ENCODE measurements at places on chromosomes 4 and X.

DNA sequence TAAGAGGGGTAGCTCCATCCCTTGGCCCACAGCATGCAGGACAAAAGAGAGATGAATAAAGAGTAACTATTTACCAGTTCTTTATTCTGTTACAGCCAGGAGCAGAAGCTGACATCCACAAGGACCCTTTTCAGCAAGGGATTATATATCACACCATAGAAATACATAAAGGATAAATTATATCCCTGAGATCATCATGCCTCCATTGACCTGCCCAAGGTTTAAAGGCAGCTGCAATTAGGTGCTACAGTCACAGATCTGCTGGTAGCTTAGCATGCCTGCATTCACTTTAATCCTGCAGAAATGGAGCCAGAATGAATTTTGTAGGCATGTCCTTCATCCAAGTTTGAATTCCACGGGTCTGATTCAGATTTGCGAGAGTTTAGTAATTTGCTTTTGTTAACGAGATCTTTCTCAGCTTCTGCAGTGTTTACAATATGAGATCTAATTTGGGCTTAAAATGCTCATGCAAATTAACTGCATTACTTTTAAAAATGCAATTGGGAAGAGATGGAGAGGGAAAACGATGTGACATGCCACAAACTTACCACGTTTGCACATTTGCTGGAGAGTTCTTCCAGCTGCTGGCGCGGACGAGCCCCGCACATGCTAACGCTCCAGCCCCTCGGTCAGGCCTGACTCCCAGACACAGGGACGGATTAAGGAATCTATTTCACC, 327.0 kb upstream of the NOCT start:
- no peaks in the 10 kb centered on the region for H3K36me3 ChIP-seq
- peaks cover 3% of the 10 kb centered on the region for H3K27me3 ChIP-seq
- H3K4me3 ChIP-seq = no peak overlapping the region
- no peak for DNase-seq
- H3K4me1 ChIP-seq = no peaks in the 10 kb centered on the region

GRCh38 chrX:83504721-83505479, 3.2 kb upstream of the POU3F4 start:
- H3K4me3 ChIP-seq = no peak overlapping the region
- no peak for DNase-seq
- H3K27me3 ChIP-seq = peaks cover 59% of the 10 kb centered on the region
- peaks cover 2% of the 10 kb centered on the region for H3K36me3 ChIP-seq

- no peak overlapping the region for H3K4me3 ChIP-seq
- no peak overlapping the region for H3K27ac ChIP-seq
- no peaks in the 10 kb centered on the region for H3K27me3 ChIP-seq
Observed at GRCh38 chrX:47264483-47265173, 31.8 kb downstream of the USP11 start.

GRCh38 chr4:37998226-37998625, 38.0 kb downstream of the PTTG2 start:
- H3K4me1 ChIP-seq = peaks cover 51% of the 10 kb centered on the region
- no peak overlapping the region for H3K4me3 ChIP-seq
- peaks cover 6% of the 10 kb centered on the region for H3K36me3 ChIP-seq
- H3K27me3 ChIP-seq = no peaks in the 10 kb centered on the region

DNA sequence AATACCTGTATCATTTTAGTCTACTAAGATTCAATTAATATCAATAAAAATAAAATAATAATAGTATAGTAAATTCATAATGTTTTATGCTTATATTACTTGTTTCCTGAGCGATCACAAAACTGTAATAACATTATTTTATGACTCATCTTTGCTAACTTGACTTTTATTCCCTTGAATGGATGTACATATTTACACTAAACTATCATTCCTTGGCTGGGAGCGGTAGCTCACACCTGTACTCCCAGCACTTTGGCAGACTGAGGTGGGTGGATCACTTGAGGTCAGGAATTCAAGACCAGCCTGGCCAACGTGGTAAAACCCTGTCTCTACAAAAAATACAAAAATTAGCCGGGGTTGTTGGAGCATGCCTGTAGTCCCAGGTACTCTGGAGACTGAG, 104.0 kb upstream of the SLC34A2 start:
- H3K4me3 ChIP-seq = no peak overlapping the region
- no peaks in the 10 kb centered on the region for H3K4me1 ChIP-seq
- no peaks in the 10 kb centered on the region for H3K36me3 ChIP-seq
- peaks cover 2% of the 10 kb centered on the region for H3K27me3 ChIP-seq
- H3K27ac ChIP-seq = no peak overlapping the region

DNA sequence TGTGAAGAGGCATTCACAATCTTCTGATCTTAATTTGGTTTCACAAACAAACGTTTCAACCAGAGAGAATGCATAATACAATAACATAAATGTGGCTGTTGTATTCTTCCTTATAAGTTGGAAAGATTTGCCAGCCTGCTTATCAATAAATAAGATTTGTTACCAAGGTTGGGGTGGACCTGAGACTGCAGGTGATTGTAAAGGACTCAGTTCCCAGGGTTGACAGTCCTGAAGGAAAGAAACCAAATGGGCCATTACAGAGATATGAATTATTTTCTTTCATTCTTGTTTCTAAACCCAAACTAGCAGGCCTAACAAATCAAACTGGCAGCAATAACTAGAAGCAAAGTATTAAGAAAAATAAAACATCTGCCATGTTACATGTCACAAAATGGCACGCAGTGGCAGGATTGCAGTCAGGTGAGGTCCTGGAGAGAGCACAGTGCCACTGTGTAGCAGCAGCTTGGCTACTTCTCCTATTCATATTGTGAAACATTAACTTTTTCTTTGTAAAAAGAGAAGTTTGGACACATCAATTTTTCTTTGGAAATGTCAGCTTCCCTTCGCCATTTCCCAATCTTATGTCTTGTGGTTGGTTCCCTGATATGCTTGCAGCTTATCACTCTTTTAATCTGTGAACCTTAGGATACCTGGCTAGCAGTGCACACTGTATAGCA, 133.8 kb upstream of the EMCN start:
- H3K4me3 ChIP-seq = no peak overlapping the region
- no peaks in the 10 kb centered on the region for H3K36me3 ChIP-seq
- DNase-seq = no peak

GRCh38 chr4:127006446-127006877, 626.3 kb upstream of the INTU start:
- no peaks in the 10 kb centered on the region for H3K4me1 ChIP-seq
- no peaks in the 10 kb centered on the region for H3K36me3 ChIP-seq
- no peak overlapping the region for H3K27ac ChIP-seq
- no peaks in the 10 kb centered on the region for H3K27me3 ChIP-seq
- no peak overlapping the region for H3K4me3 ChIP-seq

DNA sequence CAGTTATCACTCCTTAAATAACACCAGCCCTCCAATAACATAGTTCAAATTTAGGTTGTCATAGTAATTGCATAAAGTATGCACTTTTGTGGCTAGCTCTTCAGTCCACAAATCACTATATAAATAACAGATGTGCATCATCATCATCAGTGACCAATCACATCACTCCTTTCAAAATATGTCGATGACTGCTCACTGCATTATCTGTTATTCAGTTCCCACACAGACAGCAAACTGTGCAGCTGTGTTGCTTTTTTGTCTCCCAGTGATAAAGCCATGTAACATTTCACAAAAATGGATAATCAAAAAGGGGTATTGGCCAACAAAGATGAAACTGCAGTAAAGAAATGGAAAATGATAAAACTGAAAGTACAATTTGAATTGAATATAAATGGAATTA, 205.4 kb downstream of the DCLK2 start:
- no peak overlapping the region for H3K27ac ChIP-seq
- H3K27me3 ChIP-seq = no peaks in the 10 kb centered on the region
- no peaks in the 10 kb centered on the region for H3K4me1 ChIP-seq
- H3K36me3 ChIP-seq = peaks cover 15% of the 10 kb centered on the region

DNA sequence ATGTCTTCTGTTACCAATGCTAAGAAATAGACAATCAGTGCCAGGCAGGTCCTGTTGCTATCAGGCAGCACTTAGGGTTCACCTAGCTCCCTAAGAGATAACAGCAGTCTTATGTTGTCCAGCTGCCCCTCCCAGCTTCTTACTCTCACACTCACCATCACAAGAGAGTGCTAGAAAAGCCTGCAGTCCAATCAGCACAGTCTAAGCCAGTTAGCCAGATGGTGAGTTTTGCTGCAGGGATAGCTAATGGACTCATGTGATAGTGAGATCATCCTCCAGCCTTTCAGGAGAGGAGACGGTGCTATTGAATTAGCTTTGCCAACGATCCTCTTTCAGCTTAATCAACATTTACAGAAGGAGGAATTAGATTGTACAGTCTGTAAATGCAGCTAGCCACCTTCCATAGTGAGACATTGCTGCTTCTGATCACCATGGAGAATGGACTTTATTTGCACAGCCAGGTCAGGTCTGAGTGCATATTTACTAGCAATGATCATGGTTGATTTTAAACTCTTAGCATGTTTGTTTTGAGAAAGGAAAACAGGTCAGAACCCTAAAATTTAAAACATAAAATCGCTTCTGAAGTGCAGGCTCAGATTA, 438.3 kb downstream of the CENPC start:
- H3K27me3 ChIP-seq = no peaks in the 10 kb centered on the region
- H3K4me1 ChIP-seq = no peaks in the 10 kb centered on the region
- no peak overlapping the region for H3K4me3 ChIP-seq
- H3K27ac ChIP-seq = no peak overlapping the region
- no peaks in the 10 kb centered on the region for H3K36me3 ChIP-seq

- no peak overlapping the region for H3K27ac ChIP-seq
- H3K27me3 ChIP-seq = no peaks in the 10 kb centered on the region
- no peaks in the 10 kb centered on the region for H3K4me1 ChIP-seq
- H3K36me3 ChIP-seq = no peaks in the 10 kb centered on the region
Observed at GRCh38 chrX:67555578-67556203, 11.9 kb downstream of the AR start.

DNA sequence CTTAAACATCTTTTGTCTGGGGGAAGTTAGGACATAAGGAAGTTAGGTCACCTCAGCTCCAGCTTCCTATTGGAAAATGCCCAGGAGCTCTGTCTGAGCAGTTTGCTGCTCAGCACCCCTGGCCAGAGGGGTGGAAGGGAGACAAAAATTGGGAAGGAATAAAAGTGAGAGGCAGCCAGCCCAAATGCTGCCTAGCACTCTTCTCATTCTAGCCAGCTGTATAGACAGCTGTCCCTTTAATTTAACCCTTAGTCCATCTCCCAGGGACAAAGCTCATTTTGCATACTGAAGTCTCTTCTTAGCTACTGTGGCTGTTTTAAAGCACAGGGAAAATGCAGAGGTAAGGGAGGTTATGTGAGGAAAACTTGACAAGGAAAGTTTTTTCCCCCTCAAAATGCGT, 89.5 kb upstream of the CITED1 start:
- no peak for DNase-seq
- H3K4me1 ChIP-seq = no peaks in the 10 kb centered on the region
- no peak overlapping the region for H3K4me3 ChIP-seq
- H3K27me3 ChIP-seq = no peaks in the 10 kb centered on the region
- no peaks in the 10 kb centered on the region for H3K36me3 ChIP-seq

- DNase-seq = peak; percentile 55
- peak overlapping the region; percentile 48 for H3K27ac ChIP-seq
- H3K4me1 ChIP-seq = peaks cover 18% of the 10 kb centered on the region
- H3K4me3 ChIP-seq = no peak overlapping the region
Observed at GRCh38 chrX:140918398-140919038, 83.9 kb upstream of the SPANXB1 start.

DNA sequence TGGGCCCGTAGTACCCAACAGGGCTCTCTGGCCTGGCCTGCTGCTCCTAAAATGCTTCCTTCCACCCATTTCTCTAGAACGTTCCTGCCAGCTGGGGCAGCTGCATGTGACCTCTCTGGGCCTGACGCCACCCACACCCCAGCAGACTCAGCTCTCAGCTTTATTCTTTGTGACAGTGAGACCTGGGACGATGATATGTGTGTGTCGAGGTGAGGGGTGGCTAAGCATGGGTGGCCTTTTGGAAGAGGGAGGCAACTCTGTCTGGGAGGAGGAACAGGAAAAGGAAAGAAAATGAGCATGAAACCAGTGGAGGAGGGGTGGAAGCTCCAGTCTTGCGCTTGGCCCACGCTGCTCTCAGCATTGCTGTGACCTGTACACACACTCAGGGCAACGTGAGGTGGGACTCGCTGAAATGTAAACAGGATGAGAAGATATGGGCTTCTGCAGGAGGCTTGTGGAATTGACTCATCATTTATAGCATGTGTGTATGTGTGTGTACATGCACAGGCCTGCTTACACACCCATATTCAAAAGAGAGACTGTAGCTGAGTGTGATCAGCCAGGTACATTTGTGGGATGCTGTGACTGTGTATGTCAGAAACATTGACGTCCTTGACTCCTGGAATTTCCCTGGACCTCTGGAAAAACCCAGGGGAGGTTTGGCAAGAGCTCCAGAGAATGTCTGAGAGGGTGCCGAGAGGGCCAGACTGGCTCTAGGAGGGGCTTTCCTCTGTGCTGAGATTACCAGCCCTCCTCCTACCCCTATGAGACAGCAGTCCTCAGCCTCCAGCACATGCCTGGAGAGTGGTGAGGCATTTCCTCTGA, 137.9 kb downstream of the PJA1 start:
- no peak overlapping the region for H3K4me3 ChIP-seq
- no peak overlapping the region for H3K27ac ChIP-seq
- H3K36me3 ChIP-seq = no peaks in the 10 kb centered on the region
- no peak for DNase-seq

GRCh38 chr4:169510617-169511016, 101.8 kb downstream of the NEK1 start:
- H3K27me3 ChIP-seq = no peaks in the 10 kb centered on the region
- no peaks in the 10 kb centered on the region for H3K4me1 ChIP-seq
- no peak overlapping the region for H3K27ac ChIP-seq

DNA sequence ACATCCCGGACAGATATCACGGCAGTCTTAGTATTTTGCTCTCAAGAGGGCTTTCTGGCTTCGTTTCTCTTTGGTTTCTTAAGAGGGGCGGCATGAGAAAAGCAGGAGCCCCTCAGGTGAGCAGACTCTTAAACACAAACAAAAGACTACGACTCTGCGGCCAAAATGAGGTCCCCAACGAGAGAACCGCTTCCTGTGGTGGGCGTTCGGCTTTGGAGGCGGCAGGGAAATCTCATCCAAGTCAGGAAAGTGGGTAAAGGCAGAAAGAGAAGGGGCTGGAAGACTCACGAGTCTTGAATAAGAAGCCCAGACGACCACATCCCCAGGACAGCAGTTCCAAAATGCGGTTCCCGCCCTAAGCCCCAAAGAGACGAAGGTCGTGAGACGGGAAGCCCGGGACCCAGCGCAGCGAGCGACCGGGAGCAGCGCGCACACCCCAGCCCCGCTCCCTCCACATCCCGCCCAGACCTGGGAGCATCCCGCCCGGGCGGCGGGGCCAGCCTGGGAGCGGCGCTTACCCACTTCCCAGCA, 409 bp downstream of the UGDH start:
- no peaks in the 10 kb centered on the region for H3K27me3 ChIP-seq
- H3K4me1 ChIP-seq = peaks cover 18% of the 10 kb centered on the region
- peak overlapping the region; percentile 98 for H3K4me3 ChIP-seq
- peak overlapping the region; percentile 70 for H3K27ac ChIP-seq

- H3K36me3 ChIP-seq = no peaks in the 10 kb centered on the region
- H3K4me3 ChIP-seq = no peak overlapping the region
- DNase-seq = no peak
- no peaks in the 10 kb centered on the region for H3K4me1 ChIP-seq
- H3K27ac ChIP-seq = no peak overlapping the region
- H3K27me3 ChIP-seq = peaks cover 9% of the 10 kb centered on the region
Observed at GRCh38 chr4:48970471-48970921, 15.6 kb upstream of the CWH43 start.

Data from activated CD4-positive, alpha-beta T cell treated with anti-CD3 and anti-CD28 coated beads, Interleukin-2, amount 10 ng/mL, durations not matched to agents 7 days and 5 days (primary cell).